ENCODE measurements at places on chromosomes 16 and 17. TPM values are rescaled to one million over a fixed set of nuclear protein-coding genes. Genes with fewer than 3 reads are reported as not detected.
A peak's percentile ranks its signal among the peaks of the same experiment; 100 is the strongest.

NOXO1 gene
- total RNA-seq = not detected

GRCh38 chr16:25747160-25747758, 55.5 kb downstream of the HS3ST4 start:
- DNase-seq = peak; percentile 6

RNU2-1 gene
- total RNA-seq = not detected

GRCh38 chr16:25771812-25772568, 80.2 kb downstream of the HS3ST4 start:
- no peak for DNase-seq

GRCh38 chr17:35051579-35052240, 11.8 kb downstream of the RFFL start:
- peak; percentile 19 for DNase-seq

GRCh38 chr16:67660564-67661028, at the start of gene PARD6A:
PARD6A (plus strand) TSS chr16:67660960; CDS start chr16:67661039, 79 bp downstream.
- DNase-seq = peak; percentile 99

CACNG1 gene
- total RNA-seq = not detected

DNA sequence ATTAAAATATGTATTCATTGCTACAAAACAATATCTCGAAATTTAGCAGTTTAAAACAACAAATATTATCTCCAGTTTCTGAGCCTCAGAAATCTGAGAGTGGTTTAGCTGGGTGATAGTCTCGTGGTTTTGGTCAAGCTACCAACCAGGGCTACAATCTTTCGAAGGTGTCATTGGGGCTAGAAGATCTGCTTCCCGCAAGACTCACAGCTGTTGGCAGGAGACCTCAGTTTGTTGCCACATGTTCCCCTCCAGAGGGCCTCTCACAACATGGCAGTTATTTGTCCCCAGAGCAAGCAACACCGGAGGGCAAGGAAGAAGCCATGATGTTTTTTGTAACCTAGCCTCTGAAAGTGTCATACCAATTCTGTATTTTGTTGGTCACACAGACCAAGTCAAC, 12.0 kb upstream of the BCAS3 start:
- DNase-seq = no peak

DNA sequence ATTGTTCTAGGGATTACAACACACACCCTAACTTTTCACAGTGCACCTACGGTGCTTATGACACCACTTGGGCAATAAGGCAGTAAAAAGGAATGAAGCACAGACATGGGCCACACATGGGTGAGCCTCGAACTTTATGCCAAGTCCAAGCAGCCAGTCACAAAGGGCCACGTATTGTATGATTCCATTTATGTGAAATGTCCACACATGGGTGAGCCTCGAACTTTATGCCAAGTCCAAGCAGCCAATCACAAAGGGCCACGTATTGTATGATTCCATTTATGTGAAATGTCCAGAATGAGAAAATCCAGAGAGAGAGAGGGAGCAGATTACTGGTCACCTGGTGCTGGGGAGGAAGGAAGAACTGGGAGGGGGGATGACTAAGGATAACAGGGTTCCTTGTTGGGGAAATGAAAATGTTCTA, 22.2 kb downstream of the RMI2 start:
- DNase-seq = peak; percentile 59

- peak; percentile 84 for DNase-seq
Measured at GRCh38 chr17:57954397-57955182, 622 bp downstream of the CUEDC1 start.

GRCh38 chr16:1990351-1991134, 773 bp downstream of the SYNGR3 start:
- DNase-seq = no peak

PRR35 gene
- not detected for total RNA-seq

GRCh38 chr16:86806838-86807351, 228.5 kb downstream of the FOXL1 start:
- DNase-seq = no peak

GRCh38 chr17:4199818-4200402, 56.9 kb downstream of the CYB5D2 start:
- DNase-seq = peak; percentile 72

DNA sequence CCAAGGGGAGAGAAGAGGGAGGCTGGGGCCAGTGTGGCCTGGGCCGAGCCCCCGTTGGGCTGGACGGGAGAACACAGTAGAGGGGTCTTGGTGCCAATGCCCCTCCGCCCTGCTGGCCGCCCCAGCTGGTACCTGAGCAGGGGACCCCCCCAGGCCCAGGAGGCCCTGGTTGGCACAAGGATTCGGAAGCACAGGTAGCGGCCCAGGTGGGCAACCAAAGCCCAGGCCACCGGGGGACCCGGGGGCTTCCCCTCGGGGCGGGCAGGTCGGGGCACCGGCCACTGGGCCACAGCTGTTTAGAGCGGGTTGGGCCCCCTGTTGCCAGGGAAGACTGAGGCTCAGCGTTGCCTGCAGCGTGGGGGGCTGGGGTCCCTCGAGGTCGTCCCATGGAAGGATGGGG, 28.2 kb upstream of the C1QTNF8 start:
- no peak for DNase-seq

GRCh38 chr17:73257516-73257915, 4.2 kb downstream of the CPSF4L start:
- no peak for DNase-seq

- no peak for DNase-seq
Measured at GRCh38 chr16:66972983-66973382, 11.9 kb downstream of the CES3 start.

- DNase-seq = peak; percentile 69
Measured at GRCh38 chr16:75250089-75250808, 1.2 kb downstream of the BCAR1 start.

GRCh38 chr17:14205992-14206461, 30.6 kb downstream of the CDRT15 start:
- no peak for DNase-seq

TBC1D3H gene
- total RNA-seq = not detected

- DNase-seq = peak; percentile 97
Measured at GRCh38 chr17:17836250-17836817, 452 bp downstream of the SREBF1 start.

DNA sequence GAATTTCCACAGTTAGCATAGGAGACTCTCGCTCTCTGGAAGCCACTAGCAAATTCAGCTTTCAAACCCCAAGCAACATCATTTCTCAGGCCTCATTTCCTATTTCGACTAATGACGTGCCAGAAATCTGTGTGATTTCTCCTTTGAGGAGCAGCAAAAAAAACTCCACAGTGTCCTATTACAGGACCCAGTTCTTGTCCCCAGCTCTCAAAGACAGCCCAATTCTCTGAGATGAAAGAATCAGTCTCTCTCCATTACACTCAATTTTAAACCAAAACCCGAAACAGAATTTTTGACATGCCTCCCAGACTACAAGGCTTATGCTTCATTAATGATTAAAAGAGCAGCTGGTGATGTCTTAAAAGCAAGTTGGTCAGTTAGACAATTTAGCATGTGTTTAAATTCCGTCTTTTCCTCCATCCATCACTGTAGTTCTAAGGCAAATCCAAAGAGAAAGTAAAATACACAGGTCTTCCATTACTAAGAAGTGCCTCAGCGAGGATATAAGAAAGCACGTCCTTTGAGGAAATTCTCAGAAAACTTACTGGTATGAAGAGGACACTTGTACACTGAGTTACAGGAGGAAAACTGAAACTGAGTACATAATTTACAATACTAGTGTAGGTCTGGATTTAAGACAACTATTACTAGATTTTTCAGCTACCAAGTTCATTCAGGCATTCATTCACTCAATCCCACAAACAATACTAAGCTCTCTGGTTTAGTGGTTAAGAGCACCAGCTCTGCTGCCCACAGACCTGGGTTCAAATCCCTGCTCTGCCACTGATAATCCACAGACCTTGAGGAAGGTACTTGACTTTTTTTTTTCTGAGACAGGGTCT, 12.5 kb downstream of the TOM1L2 start:
- peak; percentile 65 for DNase-seq

- DNase-seq = peak; percentile 69
Measured at GRCh38 chr17:12180644-12181261, 160.1 kb downstream of the MAP2K4 start.

DNA sequence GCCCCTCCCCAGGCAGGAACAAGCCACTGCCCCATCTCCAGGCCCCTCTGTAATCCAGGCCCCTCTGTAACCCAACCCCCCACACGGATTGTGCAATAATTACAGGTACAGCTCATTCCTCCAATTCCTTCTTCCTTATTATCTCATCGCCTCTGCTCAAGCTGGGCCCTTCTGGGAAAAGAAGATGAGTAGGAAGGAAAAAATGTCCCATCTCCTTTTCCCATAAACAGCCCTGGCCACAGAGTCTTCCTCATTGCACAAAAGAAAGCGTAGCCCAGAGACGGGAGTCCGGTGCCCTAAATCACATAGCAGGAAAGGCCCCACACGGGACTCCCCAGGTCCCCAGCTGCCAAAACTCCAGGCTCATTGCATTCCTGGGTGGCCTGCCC, 3.6 kb upstream of the LITAFD start:
- DNase-seq = peak; percentile 90

NTN1 gene
- total RNA-seq = 0.11 TPM

GRCh38 chr16:76955629-76956028, 235.4 kb upstream of the MON1B start:
- no peak for DNase-seq

DNA sequence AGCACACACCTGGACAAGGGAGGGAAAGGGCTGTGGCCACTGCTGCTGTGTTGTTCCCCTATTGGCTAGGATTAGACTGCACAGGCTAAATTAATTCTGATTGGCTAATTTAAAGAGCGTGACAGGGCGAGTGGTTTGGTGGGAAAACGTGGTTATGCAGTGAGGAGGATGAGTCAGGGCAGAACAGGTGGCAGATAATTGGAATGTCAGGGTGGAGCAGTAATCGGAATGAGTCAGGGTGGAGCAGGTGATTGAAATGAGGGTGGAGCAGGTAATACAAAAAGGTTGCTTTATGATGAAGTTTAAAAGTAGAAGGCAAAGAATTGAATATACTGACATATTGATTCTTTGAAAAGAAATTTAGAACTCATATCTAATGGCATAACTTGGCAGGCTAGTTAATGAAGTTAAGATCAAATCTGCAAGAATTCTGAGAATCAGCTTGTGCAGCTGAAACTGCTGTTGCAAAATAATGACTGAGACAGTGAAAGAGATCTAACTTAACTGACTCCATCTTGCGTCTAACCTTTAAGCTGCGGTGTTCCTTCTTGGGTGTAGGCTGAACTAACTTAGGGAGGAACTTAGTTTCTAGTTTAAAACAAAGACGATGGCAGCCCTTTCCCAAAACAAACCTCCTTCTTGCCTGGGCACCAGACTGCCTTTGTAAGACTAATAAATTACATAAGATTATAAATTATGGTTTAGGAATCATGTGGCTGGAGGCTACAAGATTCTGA, 174.3 kb downstream of the UTP18 start:
- DNase-seq = no peak

POLR3K gene
- total RNA-seq = 2.2 TPM

- no peak for DNase-seq
Measured at GRCh38 chr16:3004781-3005284, 7.9 kb upstream of the CLDN9 start.

- no peak for DNase-seq
Measured at GRCh38 chr16:46404028-46404427, 217.2 kb downstream of the SHCBP1 start.

DNA sequence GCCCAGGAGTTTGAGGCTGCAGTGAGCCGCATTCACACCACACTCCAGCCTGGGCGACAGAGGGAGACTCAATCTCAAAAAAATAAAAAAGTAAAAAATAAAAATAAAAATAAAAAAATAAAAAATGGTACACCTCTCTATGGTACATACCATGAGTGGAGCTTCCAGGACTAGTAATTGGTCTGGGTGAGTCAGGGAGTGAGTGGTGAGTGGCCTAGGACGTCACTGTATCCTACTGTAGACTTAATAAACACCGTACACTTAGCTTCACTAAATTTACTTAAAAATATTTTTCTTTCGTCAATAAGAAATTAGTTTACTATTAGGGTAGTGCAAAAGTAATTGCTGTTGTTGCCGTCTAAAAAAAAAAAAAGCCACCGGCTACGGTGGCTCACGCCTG, 9.0 kb downstream of the CDH5 start:
- peak; percentile 10 for DNase-seq

DNA sequence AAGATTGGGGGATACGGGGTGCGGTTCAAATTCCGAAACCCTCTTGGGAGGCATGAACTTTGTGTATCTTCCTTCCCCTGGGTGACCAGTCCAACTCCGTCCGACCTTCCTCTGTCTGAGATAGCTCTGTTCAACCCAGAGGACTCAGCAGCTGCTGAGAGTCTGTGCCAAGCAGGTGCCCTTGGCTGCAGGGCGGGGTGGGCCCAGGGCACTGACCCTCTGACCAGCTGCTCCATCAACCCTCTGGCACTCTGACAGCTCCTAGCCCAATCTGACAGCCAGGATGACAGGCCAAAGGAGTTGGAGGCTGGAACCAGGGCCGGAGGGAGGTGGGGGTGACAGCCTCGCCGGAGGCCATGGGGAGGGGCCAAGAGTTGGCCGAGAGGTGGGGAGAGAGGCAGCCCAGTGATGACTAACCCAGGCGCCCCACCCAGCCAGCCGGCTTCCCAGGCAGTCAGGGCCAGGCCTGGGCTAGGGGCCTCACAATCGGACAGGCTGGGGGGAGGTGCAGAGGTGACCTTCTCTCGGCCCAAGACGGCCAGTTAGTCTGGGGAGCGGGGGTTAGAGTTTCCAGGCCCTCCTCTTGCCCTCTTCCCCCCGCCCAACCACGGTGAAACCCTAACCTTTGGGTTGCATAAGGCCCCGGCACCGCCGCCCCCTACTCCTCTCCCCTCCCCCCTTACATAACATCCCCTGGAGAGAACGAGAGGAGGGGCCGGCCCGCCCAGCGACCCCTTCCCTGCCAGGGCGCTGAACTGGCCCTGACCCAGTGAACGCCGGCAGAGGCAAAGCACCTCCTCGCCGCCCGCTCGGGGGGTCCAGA, 5.0 kb upstream of the TLCD2 start:
- DNase-seq = peak; percentile 96

AHSP gene
- not detected for total RNA-seq

GRCh38 chr17:75793460-75793859, 8.9 kb downstream of the UNK start:
- no peak for DNase-seq

GRCh38 chr16:30349675-30350074, 5.4 kb downstream of the CD2BP2 start:
- no peak for DNase-seq

NT5M gene
- total RNA-seq = 0.63 TPM

GRCh38 chr16:81469710-81470535, 25.3 kb downstream of the CMIP start:
- no peak for DNase-seq

- peak; percentile 98 for DNase-seq
Measured at GRCh38 chr16:65070831-65071432, 50.9 kb downstream of the CDH11 start.
